ENCODE measurements at places on chromosomes 12 and 14.
A peak's percentile ranks its signal among the peaks of the same experiment; 100 is the strongest.

- no peak for DNase-seq
Observed at GRCh38 chr12:111936869-111937268, 76.1 kb downstream of the TMEM116 start.

GRCh38 chr12:58359084-58359483 is 417.7 kb downstream of the ATP23 start:
- no peak for DNase-seq

DNA sequence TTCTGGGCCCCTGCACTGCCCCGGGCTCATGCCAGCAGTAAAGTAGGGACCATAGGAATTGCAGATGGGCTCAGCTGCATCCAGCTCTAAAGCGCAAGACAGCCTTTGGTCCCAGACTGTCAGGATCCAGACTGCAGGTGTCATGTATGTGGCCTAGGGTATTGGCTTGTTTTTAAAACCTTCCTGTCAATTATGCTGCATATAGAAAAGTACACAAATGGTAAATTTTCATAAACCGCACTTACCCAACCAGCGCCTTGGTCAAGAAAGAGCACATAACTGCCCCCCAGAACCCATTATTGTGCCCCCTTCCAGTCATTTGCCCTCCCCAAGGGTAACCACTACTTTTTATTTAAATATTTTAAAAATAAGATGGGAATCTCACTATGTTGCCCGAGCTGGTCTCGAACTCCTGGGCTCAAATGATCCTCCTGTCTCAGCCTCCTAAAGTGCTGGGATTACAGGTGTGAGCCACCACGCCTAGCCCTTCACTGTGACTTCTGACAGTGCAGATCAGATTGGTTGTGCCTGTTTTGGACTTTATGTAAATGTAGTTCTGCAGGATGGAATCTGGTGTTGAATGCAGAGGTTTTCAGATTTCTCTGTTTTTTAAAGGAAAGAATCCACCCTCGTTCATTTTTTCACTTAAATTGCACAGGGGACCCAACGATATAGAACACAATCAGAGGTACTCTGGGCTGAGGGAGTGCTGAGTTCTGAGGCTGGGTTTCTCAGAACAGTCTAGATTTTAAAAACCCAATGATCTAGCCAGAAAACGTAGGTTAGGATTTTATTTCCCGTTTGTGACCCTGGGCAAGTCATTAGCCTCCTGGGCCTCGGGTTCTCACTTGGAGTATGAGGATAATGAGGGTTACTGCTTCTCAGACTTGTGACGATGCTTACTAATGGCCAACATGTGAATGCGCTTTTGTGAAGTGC is 6.7 kb downstream of the NR4A1 start:
- DNase-seq, result no peak

DNA sequence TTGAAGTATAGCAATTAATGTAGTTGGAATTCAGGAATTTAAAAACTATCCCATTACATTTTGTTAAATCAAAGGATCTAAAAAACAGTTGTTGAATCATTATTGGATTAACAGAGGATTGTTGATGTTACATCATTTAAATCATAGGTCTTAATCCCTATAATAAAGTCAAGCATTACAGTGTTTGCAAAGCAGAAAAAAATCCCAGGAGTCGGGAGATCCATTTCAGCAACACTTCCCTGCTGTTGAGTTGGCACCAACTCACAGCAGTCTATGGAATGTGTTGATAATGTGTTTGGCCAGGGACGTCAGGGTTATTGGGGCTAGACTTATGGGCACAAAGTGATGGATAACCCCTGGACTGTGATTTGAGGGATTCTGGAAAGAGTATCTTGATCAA is 99.1 kb upstream of the TMTC1 start:
- DNase-seq, result no peak

GRCh38 chr12:5497329-5498053 is 65.6 kb downstream of the NTF3 start:
- DNase-seq, result no peak

DNA sequence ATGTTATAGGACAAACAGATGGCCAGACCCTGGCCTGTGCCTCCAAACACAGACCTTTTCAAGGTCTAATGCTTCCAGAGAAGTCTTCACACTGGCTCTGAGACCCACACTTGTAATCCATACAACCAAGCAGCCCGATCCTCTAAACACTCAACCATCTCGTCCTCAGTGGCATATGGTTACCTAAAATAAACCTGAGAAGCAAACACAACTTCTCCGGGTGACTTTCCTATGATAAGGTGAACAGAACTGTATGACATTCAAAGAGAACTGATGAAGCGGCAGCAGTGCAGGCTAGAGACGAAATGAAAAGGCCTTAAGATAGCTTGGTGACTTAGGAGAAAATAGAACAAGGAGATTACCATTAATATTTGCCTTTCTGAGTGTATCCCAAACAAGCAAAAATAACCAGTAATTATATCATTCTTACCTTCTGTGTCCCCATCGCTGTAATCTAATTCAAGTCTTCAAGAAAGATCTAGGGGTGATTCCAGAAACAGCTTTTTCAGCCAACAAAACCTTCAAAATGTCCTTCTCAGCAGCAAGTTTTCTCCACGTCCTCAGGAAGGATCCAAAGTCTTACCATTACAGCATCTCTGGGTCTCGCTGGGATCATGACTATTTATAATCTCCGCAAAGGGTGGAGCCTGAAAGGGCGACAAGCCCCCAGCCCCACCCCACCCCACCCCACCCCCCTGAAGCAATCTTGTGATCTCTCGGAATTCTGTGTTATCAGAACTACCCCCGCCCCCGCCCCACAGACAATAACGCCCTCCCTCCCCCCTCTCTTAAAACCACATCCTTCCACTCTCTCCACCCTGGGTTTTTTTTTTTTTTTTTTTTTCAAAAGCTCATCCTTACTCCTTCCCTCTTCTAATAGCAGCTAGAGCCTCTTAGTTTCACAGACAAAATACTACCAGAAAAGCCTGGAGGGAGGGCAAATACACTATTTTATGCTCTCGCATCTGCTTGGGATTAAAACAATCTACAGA is at the start of gene SLC2A3:
Gene SLC2A3, minus strand, starts transcription at position 598 of the 992 bp plus-strand sequence. Its CDS starts 153 bp downstream, at position 445.
- DNase-seq, result peak; percentile 90

GRCh38 chr14:67263499-67264149 is 22.4 kb downstream of the PALS1 start:
- DNase-seq, result no peak

DNA sequence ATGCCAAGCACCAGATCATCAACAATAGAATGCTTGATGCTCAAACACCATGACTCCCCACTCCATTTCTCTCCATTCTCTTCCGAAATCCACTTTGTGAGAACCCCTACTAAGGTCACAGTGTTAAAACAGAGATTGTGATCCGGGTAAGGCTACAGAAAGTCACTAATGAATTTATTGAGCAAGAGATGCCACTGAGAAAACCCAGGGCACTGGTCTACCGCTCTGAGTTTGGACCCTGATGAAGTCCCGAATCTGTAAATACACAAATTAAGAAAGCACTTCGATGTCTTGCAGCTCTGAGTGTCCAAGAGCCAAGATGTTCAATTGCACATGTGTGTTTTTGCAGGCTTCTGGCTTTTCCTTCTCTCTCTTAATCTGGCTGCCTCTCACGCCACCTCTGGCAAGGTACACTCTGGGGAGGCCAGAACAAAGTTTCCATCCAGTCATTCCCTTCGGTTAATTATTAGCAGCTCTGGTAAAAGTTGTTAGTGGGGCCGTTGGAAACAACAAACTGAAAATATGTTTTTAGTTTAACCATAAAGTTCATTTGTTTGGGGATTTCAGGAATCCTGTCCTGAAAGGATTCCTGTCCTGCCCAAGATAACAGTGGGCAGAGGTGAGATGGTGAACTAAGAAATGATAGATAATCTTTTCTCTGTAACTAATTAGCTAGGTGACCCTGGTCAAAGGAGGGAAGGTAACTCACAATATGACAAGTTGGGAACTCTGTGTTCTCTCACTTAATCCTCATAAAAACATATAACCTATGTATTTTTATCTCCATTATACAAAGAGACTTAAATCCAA is 75.4 kb downstream of the BTG1 start:
- no peak for DNase-seq

DNA sequence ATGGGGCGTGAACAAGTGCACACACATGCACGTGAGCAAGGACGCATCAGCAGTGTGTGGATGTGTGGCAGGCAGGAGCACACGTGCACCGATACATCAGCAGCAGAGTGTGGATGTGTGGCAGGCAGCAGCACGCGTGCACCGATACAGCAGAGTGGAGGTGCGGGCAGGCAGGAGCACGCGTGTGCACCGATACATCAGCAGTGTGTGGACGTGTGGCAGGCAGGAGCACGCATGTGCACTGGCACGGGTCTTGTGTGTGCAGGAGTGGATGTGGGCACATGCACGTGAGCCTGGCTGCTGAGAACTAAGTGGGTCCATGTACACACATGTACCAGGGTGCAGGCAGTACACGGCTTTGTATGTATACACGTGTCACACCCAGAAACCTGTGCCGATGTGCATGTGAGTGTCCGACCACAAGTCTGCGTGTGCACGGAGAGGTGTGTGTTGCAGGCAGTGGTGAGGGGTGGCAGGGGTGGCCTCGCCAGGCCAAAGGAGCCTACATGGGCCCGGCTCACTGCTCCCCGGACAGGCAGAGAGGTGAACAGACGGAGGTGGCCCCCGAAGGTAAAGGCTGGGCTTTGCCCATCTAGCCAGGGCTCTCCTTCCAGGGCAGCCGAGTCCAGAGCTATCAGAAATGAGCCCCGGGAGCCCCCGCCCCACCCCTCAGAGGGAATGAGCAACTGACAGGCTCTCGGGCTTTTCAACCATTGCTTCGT is 53.9 kb downstream of the RFLNA start:
- DNase-seq, result no peak
